ENCODE measurements at places on chromosomes 11 and 22.

GRCh38 chr11:134390706-134391569 is 21.1 kb downstream of the B3GAT1 start:
- DNase-seq, result no peak

GRCh38 chr11:34275486-34275885 is 82.3 kb downstream of the ABTB2 start:
- DNase-seq, result no peak

- no peak for DNase-seq
Observed at GRCh38 chr11:12723421-12724300, 49.4 kb downstream of the TEAD1 start.

GRCh38 chr11:104734998-104735397 is 163.3 kb downstream of the CASP12 start:
- DNase-seq, result no peak

DNA sequence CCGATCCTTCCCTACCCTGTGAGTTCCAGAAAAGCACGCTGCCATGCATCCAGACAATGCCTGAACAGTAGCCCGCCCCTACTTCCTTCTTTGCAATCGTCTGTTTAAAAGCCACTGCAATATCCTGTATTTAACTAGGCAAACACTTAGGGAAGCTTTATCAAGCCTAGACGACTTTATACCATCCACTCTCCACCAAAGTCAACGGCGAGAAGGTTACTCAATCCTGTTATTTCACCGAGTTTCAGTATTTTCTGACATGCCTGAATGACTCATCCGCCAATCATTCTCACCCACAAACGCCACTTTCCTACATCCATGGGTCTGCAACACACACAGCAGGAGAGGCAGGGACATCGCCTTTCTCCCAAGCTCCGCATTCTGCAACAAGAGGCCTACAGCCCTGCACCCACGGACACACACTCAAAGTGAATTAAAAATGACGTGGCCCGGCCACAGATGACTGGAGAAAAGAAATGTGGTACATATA is 9.3 kb downstream of the CELSR1 start:
- DNase-seq, result no peak
